ENCODE measurements at places on chromosomes 2 and 18.

DNA sequence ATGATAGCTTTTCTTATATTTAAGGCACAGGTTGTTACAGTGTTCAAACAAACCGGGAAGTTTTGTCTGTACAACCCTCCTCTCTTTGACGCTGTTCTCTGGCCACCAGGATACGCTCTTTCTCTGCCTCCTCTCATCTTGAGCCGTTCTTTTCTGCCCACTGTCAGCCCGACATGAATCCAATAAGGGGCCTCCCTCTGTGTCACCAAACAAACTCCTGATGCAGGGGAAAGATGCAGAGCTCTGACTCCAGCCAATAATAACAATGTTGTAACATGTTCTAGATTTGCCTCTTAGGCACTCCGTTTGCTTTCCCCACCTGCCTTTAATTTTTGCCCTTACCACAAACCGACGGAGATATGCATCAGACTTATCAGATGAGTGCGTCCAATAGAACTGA, 449.3 kb downstream of the SLC4A3 start:
- H3K27ac ChIP-seq = no peak overlapping the region
- no peak overlapping the region for H3K4me3 ChIP-seq
- H3K4me1 ChIP-seq = no peaks in the 10 kb centered on the region
- no peaks in the 10 kb centered on the region for H3K27me3 ChIP-seq
- H3K36me3 ChIP-seq = no peaks in the 10 kb centered on the region
- no peak for DNase-seq

GRCh38 chr18:61400716-61401115, 67.5 kb downstream of the CDH20 start:
- DNase-seq = no peak
- H3K4me1 ChIP-seq = no peaks in the 10 kb centered on the region
- H3K27ac ChIP-seq = no peak overlapping the region
- H3K4me3 ChIP-seq = no peak overlapping the region
- no peaks in the 10 kb centered on the region for H3K27me3 ChIP-seq

- no peaks in the 10 kb centered on the region for H3K27me3 ChIP-seq
- peaks cover 26% of the 10 kb centered on the region for H3K4me1 ChIP-seq
- no peak for DNase-seq
- no peak overlapping the region for H3K27ac ChIP-seq
- no peak overlapping the region for H3K4me3 ChIP-seq
- H3K36me3 ChIP-seq = no peaks in the 10 kb centered on the region
These were observed 96.5 kb downstream of the EPB41L5 start for GRCh38 chr2:120109186-120110061.

GRCh38 chr2:112134120-112134519, 4.1 kb upstream of the FBLN7 start:
- H3K27ac ChIP-seq = no peak overlapping the region
- no peak for DNase-seq
- H3K27me3 ChIP-seq = no peaks in the 10 kb centered on the region
- no peak overlapping the region for H3K4me3 ChIP-seq
- no peaks in the 10 kb centered on the region for H3K36me3 ChIP-seq
- H3K4me1 ChIP-seq = no peaks in the 10 kb centered on the region

DNA sequence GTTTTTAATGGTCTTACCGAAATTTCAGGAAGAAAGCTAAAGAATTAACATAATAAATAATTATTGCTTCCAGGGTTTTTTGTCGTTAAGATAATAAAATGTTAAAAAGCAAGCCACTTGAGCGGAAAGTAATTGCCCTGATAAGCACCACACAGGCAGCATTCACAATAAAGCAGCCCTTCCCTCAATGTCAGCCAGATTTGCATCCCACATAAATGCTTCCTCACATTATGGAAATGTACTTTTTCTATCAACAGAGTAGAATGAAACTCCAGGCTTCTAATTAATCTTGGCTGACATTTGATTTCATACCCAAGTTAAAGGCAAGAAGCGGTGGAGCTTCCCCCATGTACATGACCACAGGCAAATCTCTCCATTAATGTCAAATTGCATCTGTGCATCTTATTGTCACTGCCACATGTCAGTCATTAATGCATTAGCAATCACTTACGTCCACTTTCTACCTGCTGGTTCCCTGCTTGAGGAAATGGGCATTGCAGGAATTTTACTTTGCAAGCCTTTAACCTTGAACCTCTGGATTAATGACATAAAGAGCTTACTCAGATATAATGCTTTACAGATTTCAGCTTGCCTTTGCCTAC, 26.2 kb downstream of the PTPRM start:
- H3K4me3 ChIP-seq = no peak overlapping the region
- no peak for DNase-seq
- no peak overlapping the region for H3K27ac ChIP-seq
- H3K27me3 ChIP-seq = no peaks in the 10 kb centered on the region

DNA sequence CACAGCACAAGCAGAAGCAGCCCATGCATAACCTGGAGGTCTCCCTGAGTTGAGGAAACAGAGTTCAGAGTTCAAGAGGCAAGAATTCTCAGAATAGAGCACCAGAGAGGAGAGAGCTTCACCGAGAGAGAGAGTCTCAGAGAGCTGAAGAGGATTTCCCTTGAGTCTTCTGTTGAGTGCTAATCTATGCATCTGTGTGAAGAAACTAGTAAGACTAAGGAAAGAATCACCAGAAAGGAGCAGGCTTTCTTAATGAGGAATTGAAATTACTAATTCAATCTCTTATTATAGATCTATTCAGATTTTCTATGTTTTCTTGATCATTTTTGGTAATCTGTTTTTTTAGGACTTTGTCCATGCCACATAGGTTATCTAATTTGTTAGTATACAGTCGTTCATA, 89.3 kb upstream of the CTAGE1 start:
- H3K4me1 ChIP-seq = peaks cover 19% of the 10 kb centered on the region
- no peak overlapping the region for H3K27ac ChIP-seq
- DNase-seq = no peak
- no peaks in the 10 kb centered on the region for H3K36me3 ChIP-seq
- no peaks in the 10 kb centered on the region for H3K27me3 ChIP-seq
- no peak overlapping the region for H3K4me3 ChIP-seq

- no peaks in the 10 kb centered on the region for H3K4me1 ChIP-seq
- H3K4me3 ChIP-seq = no peak overlapping the region
- H3K36me3 ChIP-seq = no peaks in the 10 kb centered on the region
- no peaks in the 10 kb centered on the region for H3K27me3 ChIP-seq
- no peak for DNase-seq
These were observed 676.1 kb upstream of the CELF4 start for GRCh38 chr18:38241736-38242135.

DNA sequence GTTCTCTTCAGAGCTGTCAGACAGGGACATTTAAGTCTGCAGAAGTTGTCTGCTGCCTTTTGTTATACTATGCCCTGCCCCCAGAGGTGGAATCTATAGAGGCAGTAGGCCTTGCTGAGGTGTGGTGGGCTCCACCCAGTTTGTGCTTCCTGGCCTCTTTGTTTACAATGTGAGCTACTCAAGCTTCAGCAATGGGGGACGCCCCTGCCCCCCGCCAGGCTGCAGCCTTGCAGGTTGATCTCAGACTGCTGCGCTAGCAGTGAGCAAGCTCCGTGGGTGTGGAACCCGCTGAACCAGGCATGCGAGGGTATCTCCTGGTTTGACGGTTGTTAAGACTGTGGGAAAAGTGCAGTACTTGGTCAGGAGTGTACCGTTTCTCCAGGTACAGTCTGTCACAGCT, 24.0 kb upstream of the PAIP2B start:
- no peak overlapping the region for H3K4me3 ChIP-seq
- no peak overlapping the region for H3K27ac ChIP-seq
- H3K27me3 ChIP-seq = no peaks in the 10 kb centered on the region
- no peaks in the 10 kb centered on the region for H3K4me1 ChIP-seq
- no peaks in the 10 kb centered on the region for H3K36me3 ChIP-seq
- DNase-seq = no peak

DNA sequence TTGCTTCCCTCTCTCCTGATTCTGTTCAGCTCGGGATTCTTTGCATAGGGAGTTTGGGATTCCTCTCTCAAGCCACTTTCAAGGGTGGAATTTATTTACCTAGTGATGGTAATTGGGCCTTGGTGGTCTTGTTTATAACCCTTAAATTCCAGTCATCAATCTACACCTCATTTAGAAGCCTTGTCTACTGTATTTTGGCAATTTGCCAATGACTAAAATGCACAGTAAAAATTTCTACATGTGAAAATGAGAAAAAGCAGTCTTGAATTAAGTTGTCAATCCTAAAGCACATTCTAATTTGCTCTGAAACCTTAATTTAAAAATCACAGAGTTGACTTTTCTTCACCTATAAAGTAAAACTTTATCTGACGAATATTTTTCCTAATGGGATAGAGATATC, 749.2 kb upstream of the CRIM1 start:
- no peaks in the 10 kb centered on the region for H3K36me3 ChIP-seq
- no peak overlapping the region for H3K4me3 ChIP-seq
- H3K4me1 ChIP-seq = no peaks in the 10 kb centered on the region
- H3K27ac ChIP-seq = no peak overlapping the region
- H3K27me3 ChIP-seq = no peaks in the 10 kb centered on the region

DNA sequence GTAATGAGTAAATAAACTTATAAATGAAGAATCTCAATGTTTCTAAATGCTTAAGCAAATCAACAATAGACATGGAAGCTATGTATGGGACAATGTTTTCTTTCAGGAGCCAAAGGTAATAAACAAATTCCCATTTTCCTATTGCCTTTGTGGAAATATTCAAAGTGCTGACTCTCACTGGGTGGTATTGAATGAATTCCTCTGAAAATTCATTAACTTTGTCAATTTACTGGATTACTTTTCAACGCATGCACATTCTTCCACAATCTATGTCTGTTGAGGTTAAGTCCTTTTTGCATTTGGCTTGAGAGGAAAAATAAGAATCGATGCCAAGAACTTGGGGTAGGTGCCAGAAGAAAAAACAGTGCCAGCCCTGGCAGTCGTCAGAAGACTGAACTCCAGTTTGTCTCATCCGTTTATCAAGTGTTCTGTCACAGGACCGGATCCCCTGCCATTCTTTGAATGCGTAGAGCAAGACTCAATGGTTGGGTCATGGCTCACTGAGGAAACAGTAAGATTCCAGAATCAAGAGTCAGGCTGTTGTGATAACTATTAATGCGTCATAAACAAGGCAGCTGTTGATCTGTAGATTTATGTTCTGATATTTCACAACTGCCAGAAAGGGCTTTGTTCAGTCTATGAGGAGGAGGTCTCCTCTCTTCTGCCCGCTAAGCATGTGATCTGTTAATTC, 133.3 kb downstream of the GFPT1 start:
- no peak overlapping the region for H3K4me3 ChIP-seq
- no peaks in the 10 kb centered on the region for H3K4me1 ChIP-seq
- H3K27me3 ChIP-seq = no peaks in the 10 kb centered on the region
- no peak for DNase-seq
- H3K27ac ChIP-seq = peak overlapping the region; percentile 28

- peaks cover 72% of the 10 kb centered on the region for H3K4me1 ChIP-seq
- H3K36me3 ChIP-seq = peaks cover 53% of the 10 kb centered on the region
- no peaks in the 10 kb centered on the region for H3K27me3 ChIP-seq
- no peak overlapping the region for H3K4me3 ChIP-seq
- DNase-seq = no peak
These were observed 25.0 kb downstream of the ATOH8 start for GRCh38 chr2:85778646-85779379.

DNA sequence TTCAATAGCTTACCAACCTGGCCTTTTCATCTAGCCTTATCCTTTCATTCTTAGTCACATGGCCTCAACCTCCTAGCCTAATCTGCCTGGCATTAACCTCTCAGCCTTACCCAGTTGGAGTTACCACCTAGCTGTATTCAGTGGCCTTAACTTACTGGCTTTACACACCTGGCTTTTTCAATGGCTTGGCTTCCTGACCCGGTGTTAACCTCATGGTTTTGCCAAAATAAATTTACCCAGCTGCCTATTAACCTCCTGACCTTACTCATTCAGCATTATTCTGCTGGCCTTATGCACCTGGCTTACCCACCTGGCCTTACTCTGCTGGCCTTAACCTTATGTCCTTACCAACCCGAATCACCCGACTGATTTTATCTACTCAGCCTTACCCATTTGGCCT, 135.5 kb upstream of the ZSWIM2 start:
- H3K27me3 ChIP-seq = no peaks in the 10 kb centered on the region
- H3K4me1 ChIP-seq = no peaks in the 10 kb centered on the region
- no peak for DNase-seq
- H3K27ac ChIP-seq = no peak overlapping the region

GRCh38 chr2:176002688-176003210, 682 bp upstream of the LNPK start:
- H3K4me3 ChIP-seq = peak overlapping the region; percentile 79
- H3K4me1 ChIP-seq = peaks cover 18% of the 10 kb centered on the region
- DNase-seq = peak; percentile 65
- no peaks in the 10 kb centered on the region for H3K36me3 ChIP-seq
- H3K27ac ChIP-seq = peak overlapping the region; percentile 85

GRCh38 chr18:8249811-8250210, 359.4 kb upstream of the RAB12 start:
- no peak overlapping the region for H3K4me3 ChIP-seq
- DNase-seq = no peak
- peaks cover 9% of the 10 kb centered on the region for H3K36me3 ChIP-seq
- no peaks in the 10 kb centered on the region for H3K4me1 ChIP-seq

DNA sequence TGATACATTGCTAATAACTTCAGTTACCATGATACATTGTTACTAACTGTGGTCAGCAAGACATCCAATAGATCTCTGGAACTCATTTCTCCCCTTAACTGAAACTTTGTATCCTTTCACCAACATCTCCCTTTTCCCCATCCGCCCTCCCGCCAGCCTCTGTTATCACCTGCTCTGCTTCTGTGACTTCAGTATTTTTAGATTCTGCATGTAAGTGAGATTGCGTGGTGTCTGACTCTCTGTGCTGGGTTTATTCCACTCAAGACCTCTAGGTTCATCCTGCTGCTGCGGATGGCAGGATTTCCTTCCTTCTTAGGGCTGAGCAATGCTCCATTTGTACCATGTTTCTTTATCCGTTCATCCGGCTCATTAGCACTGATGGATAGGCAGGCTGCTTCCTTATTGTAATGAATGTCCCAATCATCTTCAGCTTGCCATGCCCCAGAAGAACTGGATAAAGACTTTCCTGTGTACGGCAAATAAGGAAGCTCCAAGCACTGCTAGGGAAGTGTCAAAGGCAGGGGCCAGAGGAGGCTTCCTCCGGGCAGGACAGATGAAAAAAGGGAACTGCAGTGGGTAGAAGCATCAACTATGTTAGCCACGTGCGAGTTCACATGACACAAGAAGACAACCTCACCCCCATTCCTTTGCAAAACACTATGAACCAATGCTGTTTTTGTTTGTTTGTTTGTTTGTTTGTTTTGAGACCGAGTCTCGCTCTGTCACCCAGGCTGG, 113.4 kb downstream of the EIPR1 start:
- no peak overlapping the region for H3K27ac ChIP-seq
- no peak for DNase-seq
- H3K4me3 ChIP-seq = no peak overlapping the region
- no peaks in the 10 kb centered on the region for H3K36me3 ChIP-seq

DNA sequence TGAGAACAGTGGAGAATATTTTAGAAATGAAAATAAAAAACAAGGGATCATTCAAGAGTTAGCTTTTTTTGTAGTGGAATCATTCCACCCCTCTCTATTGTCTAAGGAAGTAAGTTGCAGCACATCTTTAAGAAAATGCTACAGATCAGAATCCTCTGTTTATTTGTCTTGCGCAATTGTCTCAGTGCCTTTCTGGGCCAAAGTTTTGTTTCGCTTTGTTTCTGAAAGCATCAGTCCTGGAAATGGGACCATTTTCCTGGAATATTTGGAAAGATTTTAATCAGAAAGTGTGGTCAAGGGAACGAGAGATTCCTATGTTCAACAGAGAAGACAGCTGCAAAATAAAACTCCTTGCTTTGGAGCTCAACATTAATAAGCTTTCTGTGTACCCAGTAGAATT, 74.0 kb downstream of the NRXN1 start:
- no peaks in the 10 kb centered on the region for H3K27me3 ChIP-seq
- H3K4me1 ChIP-seq = no peaks in the 10 kb centered on the region
- H3K27ac ChIP-seq = no peak overlapping the region
- no peak for DNase-seq

All from upper lobe of right lung (tissue), 1 donor.